Esophagus squamous epithelium (tissue), 5 donors: ENCODE measurements at places on chromosomes 1 and 21. TPM values are rescaled to one million over a fixed set of nuclear protein-coding genes. Genes with fewer than 3 reads are reported as not detected.

The MMEL1 gene
- not detected for total RNA-seq

The KIF26B gene
- total RNA-seq: 0.23 TPM

The PROX1 gene
- total RNA-seq: 0.15 TPM

DNA sequence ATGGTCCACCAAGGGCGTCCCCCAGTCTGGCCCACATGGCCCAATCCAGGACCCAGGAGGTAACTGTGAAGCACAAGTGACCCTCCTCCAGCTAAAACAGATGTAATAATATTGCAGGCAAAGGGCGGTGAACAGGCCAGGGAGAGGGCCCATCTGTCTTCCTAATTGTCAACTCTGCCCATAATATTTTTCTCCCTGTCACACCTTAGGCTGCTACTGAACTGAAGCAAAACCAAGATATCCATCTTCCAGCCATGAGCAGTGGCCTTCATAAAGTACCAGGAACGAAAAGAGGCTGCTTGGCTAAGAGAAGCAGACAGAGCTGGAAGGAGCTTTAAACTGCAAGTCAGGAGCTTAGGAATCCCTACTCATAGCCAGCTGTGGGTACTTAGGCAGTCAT is 3.1 kb downstream of the KANK4 start:
- no peak for DNase-seq

DNA sequence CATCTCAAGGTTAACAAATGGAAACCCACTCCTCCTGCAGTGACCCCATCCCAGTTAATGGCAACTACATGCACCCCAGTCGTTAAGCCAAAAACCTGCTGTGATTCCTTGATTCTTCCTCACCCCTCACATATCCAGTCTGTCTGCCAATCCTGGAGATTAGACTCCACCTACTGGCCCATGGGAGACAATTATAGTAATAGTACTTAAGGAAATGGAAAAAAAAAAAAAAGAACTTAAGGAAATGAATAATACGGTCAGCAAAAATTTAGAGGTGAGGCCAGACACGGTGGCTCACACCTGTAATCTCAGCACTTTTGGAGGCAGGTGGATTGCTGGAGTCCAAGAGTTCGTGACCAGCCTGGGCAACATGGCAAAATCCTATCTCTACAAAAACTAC is 7.0 kb downstream of the NOL9 start:
- no peak for DNase-seq

DNA sequence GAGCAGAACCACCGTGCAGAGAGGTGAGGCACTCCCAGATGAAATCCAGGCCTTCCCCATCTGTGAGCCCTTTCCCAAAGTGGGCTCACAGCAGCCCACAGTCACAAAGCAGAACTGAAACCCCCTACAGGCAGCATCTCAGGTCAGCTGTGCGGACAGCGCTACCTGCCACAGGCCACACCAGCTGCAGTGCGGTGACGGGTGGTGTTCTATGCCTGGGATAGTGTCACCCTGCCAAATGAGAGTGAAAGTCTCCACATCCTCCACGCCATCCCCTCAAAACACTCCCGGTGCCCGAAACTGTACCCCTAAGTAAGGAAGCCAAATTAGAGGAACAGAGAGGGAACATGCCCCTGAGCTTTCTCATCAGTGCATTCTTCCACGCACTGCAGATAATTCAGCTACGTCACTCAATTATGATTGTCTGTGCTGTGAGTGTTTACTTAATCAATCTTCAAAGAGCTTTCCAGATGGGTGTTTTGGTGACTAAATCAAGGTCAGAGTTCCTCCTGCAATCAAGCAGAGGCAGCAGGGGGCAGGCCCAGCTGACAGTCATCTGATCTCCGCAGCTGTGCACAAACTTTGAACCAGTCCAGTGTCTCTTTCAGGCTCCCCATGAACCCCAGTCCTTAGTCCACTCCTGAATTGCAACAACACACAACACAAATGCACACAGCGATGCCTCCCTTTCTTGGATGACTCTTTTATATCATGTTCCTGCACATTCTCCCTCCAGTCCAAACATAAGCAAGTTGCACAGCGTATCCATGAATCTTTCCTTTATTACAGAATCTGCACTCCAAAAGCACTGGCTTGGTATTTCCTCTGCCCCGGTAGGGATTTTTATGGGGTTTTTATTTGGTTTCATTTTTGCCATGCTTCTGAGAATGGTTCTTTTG is 150.0 kb downstream of the TOMM20 start:
- no peak for DNase-seq
